ENCODE measurements at places on chromosomes 7 and 10.

DNA sequence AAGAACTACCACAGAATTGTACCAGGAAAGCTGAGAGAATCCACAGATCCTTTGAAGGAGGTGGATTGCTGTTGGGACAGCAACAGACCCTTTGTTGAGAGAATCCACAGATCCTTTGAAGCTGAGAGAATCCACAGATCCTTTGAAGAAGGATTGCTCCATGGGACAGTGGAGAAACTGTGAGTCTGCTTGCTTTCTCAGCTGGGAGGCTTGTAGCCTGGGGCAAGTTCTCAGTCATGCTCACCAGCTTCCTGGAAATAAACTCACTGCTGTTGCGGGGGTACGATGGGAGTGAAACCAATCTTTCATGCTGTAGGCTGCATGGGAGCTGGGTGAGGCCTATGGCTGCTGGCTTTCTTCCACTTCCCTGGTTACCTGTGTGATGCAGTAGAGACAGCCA lies 106.3 kb downstream of the C7orf25 start:
- DNase-seq = no peak

GRCh38 chr10:36256948-36257356 lies 614.9 kb upstream of the FZD8 start:
- DNase-seq = no peak

- DNase-seq = no peak
Observed at GRCh38 chr10:70355051-70356021, 27.1 kb downstream of the LRRC20 start.

- no peak for DNase-seq
Observed at GRCh38 chr7:126727930-126728391, 524.8 kb downstream of the GRM8 start.

- no peak for DNase-seq
Observed at GRCh38 chr7:92569137-92569536, 21.1 kb downstream of the FAM133B start.

- no peak for DNase-seq
Observed at GRCh38 chr7:64655811-64656210, 10.1 kb upstream of the ZNF107 start.

GRCh38 chr7:44180631-44181030 lies 8.6 kb downstream of the GCK start:
- no peak for DNase-seq

GRCh38 chr7:30863706-30864035 lies 48.0 kb upstream of the AQP1 start:
- no peak for DNase-seq

DNA sequence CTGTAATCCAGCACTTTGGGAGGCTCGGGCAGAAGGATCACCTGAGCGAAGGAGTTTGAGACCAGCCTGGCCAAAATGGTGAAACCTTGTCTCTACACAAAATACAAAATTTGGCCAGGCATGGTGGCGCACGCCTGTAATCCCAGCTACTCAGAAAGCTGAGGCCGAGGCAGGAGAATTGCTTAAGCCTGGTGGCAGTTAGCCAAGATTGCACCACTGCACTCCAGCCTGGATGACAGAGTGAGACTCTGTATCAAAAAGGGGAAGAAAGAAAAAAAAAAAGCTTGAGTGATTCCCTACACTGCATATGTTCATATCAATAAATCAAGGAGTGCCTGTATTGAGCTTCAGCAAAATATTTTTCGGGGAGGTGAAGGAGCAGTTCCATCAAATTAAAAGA lies 45.8 kb upstream of the SRRM3 start:
- no peak for DNase-seq

GRCh38 chr7:124679586-124680225 lies 85.9 kb downstream of the GPR37 start:
- no peak for DNase-seq

DNA sequence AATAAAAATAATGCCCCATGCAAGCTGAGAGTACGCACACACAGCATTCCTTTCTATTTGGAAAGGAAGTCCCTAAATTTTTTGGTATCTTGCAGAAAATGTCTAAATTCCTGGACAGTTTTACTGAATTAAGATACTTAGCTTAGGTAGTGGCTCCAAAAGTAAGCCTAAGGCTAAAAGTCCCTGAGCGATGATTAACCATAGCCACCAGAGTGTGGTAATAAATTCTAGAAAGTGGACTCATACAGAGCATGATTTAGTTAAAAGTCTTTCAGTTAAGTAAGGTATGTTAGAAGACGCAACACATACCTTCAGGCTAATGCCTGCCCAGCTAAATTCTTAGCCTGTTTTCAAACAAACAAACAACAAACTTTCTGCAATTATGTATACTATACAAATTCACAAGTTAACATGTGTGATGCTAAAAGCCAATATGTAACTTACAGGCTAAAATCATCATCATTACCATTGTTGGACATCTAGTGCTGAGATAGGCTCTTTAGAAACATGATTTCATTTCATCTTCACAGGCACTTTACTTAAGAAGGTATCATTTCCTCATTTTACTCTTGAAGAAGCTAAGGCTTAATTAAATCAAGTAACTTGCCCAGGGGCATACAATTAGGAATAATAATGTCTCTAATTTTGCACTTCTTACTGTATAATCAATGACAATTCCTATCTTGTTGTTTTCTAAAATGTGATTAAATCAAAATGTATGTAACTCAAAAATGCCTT lies 261.4 kb upstream of the YAE1 start:
- DNase-seq = no peak

DNA sequence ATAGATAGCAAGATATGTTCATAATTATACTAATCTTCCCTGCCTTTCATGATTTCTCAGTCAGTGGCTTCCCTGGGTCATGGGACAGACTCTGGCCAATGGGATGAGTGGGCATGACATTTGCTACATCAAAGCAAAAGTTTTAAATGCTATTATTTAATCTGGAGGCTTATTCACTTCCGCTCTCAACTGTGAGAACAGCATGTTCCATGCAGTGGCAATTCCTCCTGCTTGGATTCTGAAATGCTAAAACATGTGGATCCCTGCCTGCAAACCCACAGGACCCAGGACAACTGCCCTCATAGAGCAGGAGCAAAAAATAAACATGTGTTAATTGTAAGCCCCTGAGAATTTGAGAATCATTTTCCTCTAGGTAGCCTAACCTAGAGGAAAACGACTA lies 1412.4 kb upstream of the CELF2 start:
- no peak for DNase-seq

GRCh38 chr10:62561151-62561550 lies 187.0 kb downstream of the ZNF365 start:
- no peak for DNase-seq

DNA sequence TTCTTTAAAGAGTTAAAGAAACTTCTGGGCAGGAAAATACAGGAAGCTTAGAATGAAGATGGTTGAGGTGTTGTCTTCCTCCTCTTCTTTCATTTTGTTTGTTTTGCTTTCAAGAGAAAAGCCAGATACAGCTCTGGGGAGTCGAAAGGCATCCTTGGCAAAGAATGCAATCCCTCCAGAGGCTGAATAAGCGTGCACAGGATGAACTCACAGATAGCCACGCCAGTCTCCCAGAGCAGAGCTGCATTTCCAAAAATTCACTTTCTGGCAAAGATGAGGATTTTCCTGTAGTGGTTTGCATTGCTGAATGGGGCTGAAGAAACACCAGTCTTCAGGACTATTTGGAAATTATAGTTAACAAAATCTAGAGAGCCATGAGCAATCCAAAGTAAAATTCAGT lies 336.4 kb downstream of the NRG3 start:
- DNase-seq = no peak

GRCh38 chr7:154592388-154592787 lies 410.5 kb downstream of the PAXIP1 start:
- no peak for DNase-seq

DNA sequence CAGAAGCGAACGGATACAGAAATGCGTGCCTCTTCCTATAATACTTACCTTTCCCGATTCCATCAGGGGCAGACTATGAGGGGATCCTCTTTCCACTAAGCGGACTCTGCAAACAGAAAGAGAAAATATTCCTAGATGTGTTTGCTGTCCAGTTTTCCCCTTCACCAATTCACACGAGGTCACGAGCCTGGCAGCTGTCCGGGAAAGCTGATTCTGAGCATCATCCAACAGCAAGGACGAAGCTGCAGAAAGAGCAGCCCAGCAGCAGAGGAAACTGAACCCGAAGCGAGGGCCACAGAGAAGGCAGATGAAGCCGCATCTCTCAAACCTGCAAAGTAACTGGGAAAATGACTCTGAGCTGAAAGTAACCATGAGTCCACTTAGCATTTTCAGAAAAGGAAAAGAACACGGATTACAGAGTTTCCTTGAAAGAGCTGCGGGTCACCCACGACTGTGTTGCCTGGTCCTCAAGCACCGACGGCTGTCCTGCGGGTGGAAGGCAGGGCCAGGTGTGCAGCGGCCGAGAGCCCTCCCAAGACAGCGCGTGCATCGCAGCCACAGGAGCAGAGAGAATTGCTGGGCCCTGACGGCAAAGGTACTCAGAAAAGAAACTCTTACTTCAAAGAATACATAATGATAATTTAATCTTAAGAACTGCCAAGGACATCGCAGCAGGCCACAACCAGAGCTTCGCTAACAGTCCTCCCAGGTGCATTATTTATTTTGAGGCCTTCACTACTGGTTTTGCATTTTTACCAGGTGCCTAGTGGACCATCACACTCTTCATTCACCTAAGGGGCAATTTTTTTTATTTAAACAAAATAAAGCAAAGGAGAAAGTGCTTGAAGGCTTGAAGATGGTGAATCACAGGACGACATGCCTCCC lies 153.3 kb downstream of the ZMYND11 start:
- no peak for DNase-seq

GRCh38 chr7:116713918-116714317 lies 41.9 kb downstream of the MET start:
- no peak for DNase-seq

DNA sequence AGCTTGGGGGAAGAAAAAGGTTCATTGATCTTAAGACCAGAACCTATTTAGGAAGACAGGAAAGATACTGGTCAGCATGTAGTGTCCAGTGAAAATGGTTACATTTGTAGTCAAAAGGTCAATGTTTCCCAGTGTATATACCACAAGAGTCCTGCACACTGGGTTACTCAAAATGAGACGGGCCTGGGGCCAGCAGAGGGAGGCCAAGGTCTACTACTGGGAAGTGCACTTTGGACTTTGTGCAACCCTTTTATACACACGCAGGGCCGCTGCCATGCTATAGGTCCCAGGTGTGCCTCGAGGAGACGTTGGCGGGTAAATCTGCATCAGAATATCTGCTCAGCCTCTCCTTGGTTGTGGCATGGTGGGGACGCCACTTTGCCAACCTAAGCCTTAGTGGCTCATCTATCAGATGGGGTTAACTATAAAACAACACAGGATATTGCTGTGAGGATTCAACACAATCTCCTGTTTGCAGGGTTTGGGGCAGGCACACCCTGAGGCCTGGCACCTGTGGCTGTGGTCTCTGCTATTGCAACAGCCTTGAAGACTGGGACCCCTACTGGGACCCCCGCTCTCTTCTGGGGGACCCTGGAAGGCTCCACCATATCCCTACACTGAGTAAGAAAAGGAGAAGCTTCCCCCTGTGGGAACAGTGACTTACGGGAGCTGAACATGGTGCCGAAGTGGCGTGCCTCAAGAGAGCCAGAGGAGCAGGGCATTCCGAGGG lies 19.7 kb downstream of the CLRN3 start:
- DNase-seq = no peak

DNA sequence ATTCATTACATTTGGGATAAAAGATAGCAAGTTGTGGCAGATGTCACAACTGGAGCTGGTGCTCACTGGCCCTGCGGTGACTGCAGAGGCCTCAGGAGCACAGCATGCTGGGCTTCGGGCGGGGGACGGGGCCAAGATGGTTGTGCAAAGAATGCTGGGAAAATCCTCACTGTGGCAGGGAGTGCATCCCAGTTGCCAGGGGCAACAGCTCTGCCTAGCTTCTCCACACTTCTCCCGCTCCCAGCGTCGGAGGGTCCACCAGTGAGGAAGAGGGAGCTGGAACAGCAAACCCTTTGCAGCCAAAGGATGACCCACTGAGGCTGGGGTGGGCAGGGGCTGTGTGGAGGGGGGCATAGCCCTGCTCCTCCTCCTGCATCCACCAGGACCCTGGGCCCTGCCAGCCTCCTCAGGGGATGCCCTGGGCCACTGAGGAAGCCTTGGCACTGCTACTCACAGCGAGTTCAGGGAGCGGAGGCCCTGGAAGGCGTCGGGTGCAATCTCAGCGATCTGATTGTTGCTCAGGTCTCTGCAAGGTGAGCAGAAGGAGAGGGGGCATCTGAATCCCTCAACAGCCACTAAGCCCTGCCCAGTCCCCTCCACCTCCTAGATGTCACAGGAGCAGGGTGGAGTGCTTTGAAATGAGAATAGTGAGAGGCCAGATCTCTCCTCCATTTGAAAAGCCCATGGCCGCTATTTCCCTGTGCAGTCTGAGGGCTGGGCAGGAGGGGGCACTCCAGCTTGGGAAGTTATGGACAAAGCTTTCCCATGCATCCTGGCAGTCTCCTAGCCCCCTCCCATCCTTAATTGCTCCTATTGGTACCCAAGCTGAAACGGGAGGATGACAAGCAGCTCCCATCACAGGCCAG lies 126.5 kb downstream of the SLIT1 start:
- no peak for DNase-seq

- no peak for DNase-seq
Observed at GRCh38 chr7:1385809-1386622, 73.3 kb downstream of the MICALL2 start.

GRCh38 chr7:127588697-127589482 lies 679 bp downstream of the ARF5 start:
- DNase-seq = no peak

GRCh38 chr7:26198133-26198780 lies 2.3 kb downstream of the HNRNPA2B1 start:
- no peak for DNase-seq

DNA sequence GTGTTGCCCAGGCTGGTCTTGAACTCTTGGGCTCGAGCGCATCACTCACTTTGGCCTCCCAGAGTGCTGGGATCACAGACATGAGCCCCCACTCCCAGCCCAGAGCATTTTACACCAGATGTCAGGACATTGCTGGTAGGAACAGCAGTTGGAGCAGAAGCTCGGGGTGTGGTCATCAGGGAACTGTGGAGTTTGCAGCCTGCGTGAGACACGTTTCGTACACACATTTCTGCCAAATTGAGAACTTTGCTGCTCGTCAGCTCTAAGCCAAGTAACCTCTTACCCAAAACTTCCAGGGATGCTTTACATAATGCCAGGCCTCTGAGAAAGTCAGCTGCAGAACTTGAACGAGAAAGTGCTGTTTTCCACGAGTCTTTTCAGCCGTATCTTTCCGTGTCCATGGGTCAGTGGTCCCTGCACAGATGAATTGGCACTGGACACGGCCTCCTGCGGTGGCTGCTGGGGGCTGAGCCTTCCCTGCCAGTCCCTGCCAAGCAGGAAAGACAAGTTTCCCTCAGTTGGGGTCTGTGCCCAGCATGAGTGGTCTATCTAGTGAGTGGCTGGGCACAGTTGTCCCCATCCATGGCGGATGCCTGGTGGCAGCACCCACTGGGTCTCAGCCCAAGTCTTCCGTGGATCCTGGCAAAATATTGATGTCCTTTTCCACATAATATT lies 54.4 kb downstream of the DNAJB6 start:
- DNase-seq = no peak

DNA sequence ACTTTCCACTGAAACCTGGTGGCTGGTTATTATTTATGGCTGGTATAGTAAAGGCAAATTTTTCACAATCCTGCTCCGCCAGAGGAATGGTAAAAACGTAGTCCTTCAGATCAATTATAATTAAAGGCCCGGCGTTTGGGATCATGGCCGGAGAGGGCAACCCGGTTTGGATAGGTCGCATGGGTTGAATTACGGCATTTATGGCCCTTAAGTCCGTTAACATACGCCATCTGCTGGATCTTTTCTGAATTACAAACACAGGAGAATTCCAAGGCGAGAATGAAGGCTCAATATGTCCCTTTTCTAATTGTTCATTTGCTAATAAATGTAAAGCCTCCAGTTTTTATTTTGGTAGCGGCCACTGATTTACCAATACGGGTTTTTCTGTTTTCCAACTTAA lies 11.3 kb upstream of the TAS2R3 start:
- DNase-seq = no peak

GRCh38 chr7:112994656-112995055 lies 92.0 kb downstream of the GPR85 start:
- DNase-seq = no peak

All from activated naive CD4-positive, alpha-beta T cell (primary cell).